Sigmoid colon (tissue), 7 donors: ENCODE measurements at places on chromosomes 11 and 22. TPM values are rescaled to one million over a fixed set of nuclear protein-coding genes. Genes with fewer than 3 reads are reported as not detected.

DNA sequence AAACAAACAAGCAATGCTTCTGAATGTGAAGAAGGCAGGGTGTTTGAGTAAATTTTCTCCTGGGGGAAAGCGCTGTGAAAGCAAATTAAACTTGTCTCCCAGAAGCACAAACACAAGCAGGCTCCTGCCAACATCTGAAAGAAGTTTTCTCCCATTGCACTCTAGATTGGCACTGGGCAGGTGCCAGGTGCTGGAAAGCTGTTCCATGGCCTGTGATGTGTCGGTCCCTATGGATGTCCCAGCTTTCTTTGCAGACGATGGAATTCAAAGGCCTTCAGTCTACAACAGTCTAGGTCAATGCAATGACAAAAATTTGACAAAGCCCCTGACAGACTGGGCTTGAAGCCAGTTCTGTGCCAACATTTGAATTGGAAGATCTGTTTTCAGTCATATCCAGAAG lies 246.1 kb upstream of the NARS2 start:
- DNase-seq, result no peak

GRCh38 chr22:30323246-30323645 lies 3.5 kb downstream of the TBC1D10A start:
- no peak for DNase-seq

GRCh38 chr11:16242806-16243205 lies 113.5 kb downstream of the SOX6 start:
- no peak for DNase-seq

GRCh38 chr11:44434191-44434590 lies 124.3 kb upstream of the ALX4 start:
- DNase-seq, result no peak

OR52N4 gene
- not detected for total RNA-seq
